ENCODE measurements at places on chromosomes 7 and 10.

DNA sequence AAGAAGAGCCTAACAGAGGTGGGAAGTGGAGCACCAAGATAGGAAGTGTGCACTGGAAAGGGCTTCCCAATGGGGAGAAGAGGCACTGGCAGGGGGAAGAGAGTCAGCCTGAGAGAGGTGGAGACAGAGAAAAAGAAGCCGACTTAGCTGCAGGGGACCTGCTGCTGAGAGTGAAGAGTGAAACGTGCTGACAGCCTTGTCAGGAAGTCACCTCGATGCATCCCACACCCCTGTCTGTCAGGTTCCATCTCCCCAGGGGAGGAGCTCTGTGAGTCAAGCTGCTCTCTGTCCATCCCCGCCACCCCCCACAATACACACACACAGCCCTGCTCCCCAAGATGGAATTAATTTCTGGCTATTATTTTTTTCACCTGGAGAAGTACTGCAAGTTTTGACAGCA lies 14.0 kb downstream of the KAZALD1 start:
- DNase-seq: no peak

GRCh38 chr10:13338390-13339110 lies 9.5 kb downstream of the SEPHS1 start:
- no peak for DNase-seq

DNA sequence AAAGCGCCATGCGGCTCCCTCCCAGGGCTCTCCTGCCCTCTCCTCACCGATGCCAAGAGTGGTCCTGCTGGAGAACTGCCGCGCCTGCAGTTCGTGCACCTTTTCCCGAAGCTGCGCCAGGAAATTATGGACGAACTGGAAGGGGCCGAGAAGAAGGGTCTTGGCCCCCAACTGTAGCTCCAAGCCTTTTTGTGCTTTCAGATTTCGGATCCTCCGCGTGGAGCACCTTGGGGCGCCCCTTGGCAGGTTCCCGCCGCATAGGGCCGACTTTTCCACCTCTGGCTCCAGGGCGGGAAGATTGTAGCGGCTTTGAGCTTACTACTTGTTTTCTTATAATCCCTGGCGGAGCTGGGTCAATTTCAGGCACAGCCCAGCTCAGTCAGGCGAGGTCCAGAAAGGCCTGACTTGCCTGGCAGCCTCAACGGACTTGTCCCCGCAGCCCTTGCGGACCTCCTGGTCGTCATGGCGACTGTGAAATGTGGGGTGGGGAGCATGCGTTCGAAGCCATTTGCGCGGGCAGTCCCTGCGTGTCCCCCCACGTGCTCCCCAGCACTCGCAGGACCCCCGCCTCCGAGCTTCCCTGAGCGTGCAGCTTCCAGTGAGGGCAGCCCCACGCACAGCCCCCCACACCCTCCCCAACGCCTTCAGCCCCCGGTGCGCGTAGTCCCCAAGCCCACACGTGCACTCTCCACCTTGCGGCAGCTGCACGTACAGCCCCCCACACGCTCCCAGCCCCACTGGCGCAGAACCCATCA lies 129.9 kb downstream of the KBTBD2 start:
- no peak for DNase-seq

DNA sequence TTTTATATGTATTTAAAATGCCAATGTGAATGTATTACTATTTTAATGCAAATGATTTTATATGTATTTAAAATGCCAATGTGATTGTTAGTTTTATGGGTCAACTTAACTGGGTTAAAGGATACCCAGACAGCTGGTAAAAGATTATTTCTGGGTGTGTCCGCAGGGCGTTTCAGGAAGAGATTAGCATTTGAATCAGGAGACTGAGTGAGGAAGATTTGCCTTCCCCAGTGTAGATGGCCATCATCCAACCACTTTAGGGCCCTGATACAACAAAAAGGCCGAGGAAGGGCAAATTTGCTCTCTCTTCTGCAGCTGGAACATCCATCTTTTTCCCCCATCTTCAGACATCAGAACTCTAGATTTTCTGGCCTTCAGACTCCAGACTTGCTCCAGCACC lies 116.2 kb downstream of the BAMBI start:
- no peak for DNase-seq

DNA sequence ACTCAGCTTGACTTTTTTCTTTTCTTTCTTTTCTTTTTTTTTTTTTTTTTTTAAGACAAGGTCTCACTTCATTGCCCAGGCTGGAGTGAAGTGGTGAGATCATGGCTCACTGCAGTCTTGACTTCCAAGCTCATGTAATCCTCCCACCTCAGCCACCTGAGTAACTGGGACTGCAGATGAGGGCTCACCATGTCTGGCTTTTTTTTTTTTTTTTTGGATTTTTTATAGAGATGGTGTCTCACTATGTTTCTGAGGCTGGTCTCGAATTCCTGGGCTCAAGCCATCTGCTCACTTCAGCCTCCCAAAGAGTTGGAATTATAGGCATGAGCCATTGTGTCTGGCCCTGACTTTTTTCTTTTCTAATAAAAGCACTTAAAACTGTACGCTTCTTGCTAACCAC lies 358.2 kb upstream of the IGFBP3 start:
- no peak for DNase-seq

DNA sequence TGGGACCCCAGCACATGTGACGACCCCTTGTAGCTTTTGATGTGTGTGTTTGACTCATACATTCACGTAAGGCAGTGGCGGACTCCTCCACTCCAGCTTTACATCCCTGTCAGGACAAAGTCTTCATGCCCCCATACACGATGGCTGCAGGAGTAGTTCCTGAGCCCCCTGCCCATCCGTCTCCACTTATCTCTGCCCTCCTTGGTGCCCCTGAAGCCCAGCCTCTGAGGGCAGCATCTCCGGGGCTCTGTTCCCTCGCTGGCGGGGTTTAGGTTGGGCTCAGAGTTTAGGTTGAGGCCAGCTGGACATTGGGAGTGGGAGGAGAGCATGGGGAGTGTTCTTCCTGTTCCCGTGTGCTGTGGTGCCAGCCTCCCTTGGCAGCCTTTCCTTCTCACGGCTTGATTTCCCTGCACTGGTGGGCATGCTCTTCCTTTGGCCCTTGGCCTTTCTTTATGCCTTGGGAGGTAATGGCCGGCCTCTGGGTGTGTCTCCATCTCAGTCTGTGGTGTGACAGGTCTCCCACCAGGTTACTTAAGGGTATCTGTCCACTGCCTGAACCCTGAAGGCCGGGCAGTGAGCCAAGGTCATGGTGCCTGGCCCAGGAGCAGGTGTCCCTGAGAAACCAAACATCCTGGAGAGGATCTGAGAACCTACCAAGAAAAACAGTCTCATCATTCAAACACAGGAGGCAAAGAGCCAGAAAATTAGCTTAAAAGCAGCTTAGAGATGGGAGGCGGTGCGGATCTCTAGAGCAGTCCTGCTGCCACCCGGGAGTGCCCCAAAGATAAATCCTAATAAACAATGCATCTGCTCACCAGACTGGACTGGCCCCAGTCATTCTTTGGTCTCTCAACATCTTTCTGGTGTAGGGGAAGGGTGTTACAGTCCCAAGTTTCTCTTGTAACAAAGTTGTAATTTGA lies 85.5 kb downstream of the GLRX3 start:
- DNase-seq: no peak

GRCh38 chr7:41053820-41054219 lies 649.1 kb downstream of the INHBA start:
- DNase-seq: no peak

- DNase-seq: no peak
Measured at GRCh38 chr7:141071260-141071854, 2.5 kb upstream of the TMEM178B start.

GRCh38 chr10:1301143-1301542 lies 245.0 kb downstream of the WDR37 start:
- no peak for DNase-seq

GRCh38 chr10:1475098-1475591 lies 262.2 kb downstream of the ADARB2 start:
- DNase-seq: no peak

GRCh38 chr7:104855861-104856260 lies 158.1 kb upstream of the KMT2E start:
- no peak for DNase-seq

DNA sequence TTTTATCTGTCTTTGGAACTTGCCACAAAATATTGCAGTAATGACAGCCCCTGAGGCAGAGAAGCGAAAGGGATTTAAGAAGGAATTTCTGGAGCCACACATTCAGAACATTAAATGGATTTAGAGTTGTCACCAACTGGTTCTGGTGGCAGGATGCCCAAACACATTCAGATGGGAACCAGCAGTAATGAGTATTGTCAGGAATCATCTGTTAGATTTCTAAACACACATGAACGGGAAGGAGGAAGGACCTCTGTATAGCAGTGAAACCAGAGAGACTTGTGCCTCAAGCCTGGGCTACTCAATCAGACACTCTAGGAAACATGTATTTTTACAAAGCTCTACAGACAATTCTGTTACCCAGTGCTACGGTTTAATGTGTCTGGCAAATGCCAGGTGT lies 103.8 kb upstream of the CCNY start:
- DNase-seq: no peak

GRCh38 chr10:6416892-6417512 lies 163.1 kb downstream of the PRKCQ start:
- DNase-seq: no peak

GRCh38 chr7:71961283-71961682 lies 450.9 kb downstream of the CALN1 start:
- DNase-seq: no peak

DNA sequence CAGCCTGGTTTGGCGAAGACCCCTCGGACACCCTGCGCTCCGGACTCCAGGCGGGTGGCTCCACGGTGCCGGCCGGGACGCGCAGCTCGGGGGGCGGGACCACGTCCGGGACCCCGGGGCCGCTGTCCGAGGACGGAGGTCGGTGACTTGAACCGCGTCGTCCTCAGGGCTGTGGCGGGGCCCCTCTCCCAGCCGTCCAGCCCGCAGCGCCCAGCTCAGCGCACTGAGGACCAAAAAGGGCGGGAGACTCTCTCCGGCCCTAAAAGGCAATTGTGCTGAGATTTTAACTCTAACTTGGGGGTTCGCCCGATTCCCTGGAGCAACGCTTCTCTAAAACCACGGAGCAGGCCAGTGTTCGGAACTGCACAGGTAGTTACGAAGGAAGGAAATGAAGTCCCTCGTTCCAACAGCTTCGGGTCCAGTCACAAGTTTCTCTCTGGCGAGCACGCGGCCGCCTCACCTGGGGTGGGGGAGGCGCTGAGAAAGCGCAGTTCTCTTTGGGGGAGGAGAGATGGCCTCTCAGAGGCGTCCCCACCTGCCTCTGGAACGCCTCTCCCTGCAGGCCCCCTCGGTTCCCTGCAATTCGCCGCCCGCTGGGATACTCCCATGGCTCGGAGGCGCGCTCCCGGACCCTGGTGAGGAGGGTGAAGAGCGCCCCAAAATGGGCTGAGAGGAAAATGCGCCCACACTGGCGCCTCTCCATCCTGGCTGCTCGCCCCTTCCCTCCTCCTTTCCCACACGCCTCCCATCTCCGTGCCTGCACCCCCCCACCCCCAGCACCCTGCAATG lies 352.7 kb downstream of the DNAJB6 start:
- no peak for DNase-seq

DNA sequence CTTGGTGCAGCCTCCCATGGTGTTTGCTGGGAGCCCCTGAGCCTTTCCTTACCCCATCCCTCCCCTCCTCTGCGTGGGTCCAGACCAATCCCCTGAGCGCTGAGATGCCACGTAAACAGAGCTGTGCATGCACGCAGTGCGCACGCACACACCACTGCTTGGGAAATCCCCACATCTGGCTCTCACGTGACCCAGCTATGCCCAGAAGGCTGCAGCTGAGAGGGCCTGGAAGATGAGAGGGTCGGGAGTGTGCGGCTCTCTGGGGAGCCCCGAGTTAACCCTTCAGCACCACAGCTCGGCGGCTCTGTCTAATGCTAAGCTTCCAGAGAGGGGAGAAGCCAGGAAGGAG lies 177.2 kb downstream of the SH3PXD2A start:
- peak; percentile 87 for DNase-seq

DNA sequence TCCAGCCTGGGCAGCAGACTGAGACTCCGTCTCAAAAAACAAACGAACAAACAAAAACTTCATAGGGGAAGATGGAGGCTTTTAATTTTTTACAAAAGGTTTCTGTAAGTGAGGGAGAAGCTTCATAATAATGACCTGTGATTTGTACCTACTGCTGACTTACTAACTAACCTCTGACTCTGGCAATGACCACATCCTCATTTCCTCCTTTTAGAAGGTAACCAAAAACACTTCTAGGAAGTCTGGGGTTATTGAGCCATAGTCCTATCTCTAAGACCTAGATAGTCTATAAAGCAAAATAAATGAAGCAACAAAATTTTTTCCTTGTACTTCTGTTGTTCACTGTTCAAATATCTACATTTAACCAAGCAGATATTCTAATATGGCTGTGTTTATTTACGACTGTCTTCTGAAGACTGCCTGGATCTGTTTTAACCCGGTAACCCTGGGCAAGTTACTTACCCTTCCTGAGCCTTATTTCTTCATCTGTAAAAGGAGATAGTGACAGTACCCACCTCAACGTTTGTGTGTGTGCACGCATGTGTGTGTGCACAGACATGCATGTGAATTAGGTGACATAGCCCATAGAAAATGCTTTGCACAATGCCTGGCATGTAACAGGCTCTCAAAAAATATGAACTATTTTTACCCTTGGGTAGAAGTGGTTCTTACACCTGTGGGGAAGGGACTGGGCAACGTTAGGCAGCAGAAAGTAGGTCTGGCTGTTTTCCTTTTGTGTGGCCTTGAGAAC lies 30.8 kb upstream of the SMNDC1 start:
- no peak for DNase-seq
